Effector memory CD4-positive, alpha-beta T cell (primary cell): ENCODE measurements at places on chromosomes 16 and 17.

GRCh38 chr17:73719588-73720071 is 75.4 kb upstream of the SDK2 start:
- no peak for DNase-seq

DNA sequence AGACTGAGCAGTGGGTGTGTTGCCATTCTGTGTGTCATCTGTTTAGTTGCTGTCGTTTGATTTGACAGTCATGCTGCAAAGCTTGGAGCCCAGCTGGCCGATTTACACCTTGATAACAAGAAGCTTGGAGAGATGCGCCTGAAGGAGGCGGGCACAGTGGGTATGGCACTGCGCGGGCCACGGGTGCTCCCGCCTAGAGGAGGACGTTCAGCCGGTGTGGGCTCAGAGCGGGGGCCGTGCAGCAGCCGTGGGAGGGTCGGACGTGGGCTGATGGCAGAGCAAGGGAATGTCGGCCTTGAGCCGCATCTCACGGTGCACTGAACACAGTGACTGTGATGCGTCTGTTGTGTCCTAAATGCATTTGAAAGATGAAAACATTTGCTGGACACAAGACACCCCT is 3.7 kb downstream of the FN3KRP start:
- no peak for DNase-seq

- DNase-seq = no peak
Observed at GRCh38 chr16:13338044-13338443, 436.6 kb downstream of the SHISA9 start.

DNA sequence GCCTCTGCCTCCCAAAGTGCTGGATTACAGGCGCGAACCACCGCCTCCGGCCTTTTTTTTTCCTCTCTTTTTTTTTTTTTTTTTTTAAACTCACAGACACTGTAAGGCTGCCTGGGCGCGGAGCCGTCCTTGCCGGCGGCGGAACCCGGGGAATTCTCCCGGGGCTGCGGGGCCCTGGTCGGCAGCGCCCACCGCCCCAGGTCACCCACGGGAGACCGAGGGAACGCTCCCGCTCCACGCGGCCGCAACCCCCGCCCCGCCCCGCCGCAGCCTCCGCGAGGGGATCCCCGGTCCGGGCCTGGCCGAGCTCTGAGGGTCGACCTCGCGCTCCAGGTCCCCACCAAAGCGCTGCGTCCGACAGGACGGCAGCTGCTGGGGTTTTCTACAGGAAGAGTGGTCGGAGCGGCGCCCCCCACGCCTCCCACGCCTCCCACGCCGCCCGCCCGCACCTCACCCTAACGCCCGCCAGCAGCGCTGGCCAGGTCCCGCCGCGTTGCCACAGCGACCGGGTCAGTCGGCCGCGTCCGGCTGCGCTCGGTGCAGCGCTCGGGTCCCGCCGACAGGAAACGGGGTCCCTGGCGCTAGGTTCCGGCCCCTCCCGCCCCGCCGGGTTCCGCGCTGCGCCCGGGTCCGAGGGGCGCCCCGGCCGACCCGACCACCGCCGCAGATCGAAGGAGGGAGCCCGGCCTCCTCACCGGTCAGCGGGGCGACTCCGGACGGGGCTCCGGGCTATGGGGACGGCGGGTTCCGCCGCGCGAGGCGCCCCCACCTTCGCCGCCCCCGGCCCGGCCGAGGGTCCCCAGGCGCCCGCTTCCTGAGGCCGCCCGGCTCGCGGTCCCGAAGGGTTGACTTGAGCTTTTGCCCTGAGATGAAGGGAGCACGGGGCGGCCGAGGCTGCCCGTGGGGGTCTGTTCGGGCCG is at the start of gene CCDC57:
Gene CCDC57 (minus strand): TSS at position 512 of the 920 bp plus-strand sequence. CDS start 10,898 bp downstream, outside the sequence.
- DNase-seq = peak; percentile 49

DNA sequence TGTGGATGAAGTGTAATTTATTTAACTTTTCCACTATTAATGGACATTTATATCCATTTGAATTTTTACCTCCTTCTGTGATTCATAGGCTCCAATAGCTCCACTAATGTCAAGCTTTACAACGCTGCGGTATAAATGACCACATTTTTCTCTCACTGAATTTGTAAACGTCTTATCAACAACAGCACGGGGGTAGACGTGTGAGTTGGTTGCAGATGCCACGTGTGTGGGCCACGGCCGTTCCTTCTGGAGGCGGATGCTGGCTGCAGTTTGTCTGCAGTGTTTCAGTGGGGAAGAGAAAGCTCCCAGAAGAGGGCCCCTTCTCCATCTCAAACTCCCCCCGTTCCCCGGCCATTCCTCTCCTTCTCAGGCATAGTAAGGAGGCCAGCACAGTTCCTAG is 68.2 kb upstream of the XYLT1 start:
- no peak for DNase-seq

DNA sequence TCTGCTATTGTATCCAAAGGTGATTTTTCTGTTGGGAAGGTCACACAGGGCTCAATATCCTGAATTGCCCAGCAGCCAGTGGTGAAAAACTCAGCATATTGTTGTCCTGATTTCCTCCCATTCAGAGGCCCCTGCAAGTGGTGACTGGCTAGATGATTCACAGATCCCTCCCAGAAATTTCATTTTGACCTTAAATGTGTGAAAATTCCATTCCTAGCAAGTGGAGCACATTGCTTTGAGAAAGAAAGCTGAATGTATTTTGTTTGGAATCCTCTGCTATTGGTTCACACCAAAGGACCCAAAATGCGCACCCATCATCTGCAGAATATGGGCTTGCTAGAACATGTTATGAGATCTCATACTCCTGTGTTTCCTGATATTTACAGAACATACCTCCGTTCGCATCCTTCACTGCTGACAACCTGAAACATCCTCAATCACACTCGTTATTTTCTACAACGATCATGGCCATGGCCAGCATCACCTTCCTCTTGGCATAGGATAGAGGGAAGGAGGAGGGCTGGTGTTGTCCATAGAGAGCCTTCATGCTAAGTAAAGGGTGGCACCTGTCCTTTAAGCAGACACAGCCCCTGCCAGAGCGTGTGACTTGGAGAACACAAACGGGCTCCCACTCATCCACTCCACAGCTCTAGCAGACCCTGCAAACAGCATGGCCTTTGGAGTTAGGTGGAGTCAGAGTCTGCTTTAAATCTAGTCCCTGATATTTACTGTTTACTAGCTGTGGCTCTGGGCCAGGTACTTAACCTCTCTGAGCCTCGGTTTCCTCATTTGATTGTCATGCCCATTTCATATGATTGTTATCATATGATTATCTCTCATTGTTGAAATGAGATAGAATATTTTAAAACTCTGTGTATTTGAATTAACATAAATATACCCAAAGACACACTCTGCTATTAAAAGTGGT is 30.4 kb upstream of the NFAT5 start:
- no peak for DNase-seq

GRCh38 chr16:23379707-23380106 is 73.3 kb downstream of the COG7 start:
- DNase-seq = no peak

GRCh38 chr17:72306037-72306436 is 185.2 kb downstream of the SOX9 start:
- DNase-seq = no peak

DNA sequence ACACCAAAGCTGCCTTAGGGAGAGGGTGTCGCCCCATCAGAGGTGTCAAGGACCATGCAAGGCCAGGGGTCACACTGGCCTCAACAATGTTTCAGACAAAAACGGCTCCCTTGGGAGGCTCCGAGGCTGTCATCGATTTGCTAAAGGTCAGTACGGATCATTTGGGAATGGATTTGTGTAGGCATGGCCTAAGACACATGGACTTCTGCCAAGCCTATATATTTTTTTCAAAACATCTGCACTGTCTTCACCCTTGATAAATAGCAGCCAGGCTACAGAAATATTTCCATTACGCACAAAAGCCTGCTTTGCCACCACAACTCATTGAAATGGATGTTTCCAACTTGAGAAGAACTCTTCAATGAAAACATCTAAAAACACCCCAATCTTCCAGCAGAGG is 10.3 kb downstream of the CUEDC1 start:
- no peak for DNase-seq
